HuH-7 (cell line): ENCODE measurements at places on chromosomes 2 and 18.

DNA sequence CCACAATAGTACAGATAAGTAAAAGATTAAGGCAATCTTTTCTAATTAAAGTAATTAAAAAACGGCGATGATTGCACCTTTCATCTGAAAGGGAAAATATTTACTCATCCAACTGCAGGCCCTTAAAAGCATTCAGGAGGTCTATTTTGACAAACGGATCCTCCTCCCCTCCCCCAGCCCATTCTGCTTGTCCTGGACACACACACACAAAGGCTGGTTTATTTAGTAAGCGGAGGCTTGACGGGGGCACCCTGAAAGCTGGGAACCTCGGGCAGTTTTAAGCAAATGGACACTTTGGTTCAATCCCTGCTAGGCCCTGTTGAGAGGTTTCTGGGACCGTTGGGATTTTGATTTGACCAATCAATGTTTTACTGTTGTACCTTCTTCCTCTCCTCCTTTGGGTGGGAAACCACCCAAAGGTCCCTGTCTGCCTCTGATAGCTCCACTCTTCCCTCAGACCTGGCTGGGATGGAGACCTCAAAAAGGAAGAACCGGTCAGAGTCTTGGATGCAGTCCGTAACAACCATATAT lies 135.8 kb upstream of the HAAO start:
- no peak for DNase-seq

DNA sequence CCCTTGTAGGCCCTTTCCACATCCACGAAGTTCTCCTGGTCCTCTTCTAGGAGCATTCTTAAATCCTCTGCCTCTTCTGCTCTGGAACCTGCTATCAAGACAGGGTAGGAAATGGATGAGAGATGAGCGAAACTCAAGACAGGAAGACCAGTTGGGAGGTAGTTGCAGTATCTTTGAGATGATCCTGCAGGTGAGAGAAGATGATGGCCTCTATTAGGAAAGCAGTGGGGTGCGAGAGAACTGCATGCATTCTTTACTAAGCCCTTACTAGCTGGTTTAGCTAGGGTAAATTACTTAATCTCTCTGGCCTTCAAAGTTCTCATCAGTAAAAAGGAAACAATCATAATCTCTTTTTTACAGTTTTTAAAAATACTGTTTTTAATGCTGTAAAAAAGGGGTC lies 47.0 kb downstream of the VSNL1 start:
- DNase-seq: no peak

GRCh38 chr2:5111581-5111980 lies 580.6 kb upstream of the SOX11 start:
- no peak for DNase-seq

- DNase-seq: no peak
Observed at GRCh38 chr2:19114754-19115231, 243.6 kb downstream of the OSR1 start.

GRCh38 chr18:45951016-45951714 lies 16.0 kb downstream of the EPG5 start:
- no peak for DNase-seq

DNA sequence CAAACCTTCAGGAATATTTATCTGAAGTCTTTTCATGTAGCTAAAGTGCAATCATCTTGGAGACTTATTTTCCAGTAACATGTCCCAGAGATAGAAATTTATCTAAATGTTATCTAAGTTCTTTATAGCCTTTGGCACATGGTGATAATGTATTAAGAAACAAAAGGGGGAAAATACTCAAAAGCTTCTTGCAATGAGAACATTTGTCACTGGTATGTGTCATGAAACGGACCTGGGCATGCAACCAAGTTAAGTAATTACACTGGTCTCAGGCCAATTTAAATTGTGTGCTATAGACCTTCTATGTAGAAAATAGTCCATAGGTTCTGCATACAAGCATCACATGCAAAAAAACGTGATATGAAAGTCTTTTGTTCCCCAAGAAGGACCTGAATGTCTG lies 136.2 kb downstream of the SLC8A1 start:
- no peak for DNase-seq

GRCh38 chr2:239871481-239872435 lies 153.4 kb downstream of the NDUFA10 start:
- DNase-seq: no peak

DNA sequence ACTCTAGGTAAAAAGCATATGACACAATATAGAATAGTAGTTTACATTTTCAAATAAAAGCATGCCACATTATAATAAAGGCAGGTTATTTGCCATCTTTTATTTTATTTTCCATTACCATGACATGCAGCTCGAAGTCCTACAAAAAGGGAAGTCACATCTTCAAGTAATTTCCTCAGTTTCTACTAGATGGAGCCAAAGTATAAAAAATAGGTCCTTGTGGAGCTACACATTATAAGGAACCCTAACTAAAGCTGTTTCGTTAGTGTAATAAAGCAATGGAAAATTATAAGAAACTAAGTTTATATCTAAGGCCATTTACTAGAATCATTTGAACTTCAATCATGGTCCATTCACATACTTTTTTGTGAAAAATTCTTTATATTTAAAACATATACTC lies 674.5 kb downstream of the KCNJ3 start:
- DNase-seq: no peak

DNA sequence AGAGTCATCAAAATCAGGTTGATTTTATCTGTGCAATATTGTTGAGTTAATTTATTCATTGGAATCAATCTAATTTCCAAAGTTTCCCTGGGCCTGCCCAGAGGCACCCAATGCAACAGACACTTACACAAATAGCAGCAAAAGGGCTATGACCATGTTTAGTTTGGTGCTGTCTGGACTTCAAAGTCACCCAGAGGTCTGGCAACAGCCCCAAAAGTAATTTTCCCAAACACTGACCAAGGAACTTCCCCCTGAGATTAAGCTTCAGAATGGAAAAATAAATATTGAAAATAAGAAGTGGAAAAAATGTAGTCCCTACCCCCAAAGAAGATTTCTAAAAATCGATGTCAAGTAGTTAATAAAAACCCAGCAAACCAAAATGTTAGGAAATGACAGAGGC lies 70.9 kb upstream of the RNF152 start:
- DNase-seq: no peak

- DNase-seq: no peak
Observed at GRCh38 chr2:191560411-191560980, 117.4 kb upstream of the NABP1 start.

- DNase-seq: no peak
Observed at GRCh38 chr2:54370405-54371104, 85.6 kb upstream of the SPTBN1 start.

GRCh38 chr18:42459873-42460272 lies 504.8 kb downstream of the PIK3C3 start:
- DNase-seq: no peak

DNA sequence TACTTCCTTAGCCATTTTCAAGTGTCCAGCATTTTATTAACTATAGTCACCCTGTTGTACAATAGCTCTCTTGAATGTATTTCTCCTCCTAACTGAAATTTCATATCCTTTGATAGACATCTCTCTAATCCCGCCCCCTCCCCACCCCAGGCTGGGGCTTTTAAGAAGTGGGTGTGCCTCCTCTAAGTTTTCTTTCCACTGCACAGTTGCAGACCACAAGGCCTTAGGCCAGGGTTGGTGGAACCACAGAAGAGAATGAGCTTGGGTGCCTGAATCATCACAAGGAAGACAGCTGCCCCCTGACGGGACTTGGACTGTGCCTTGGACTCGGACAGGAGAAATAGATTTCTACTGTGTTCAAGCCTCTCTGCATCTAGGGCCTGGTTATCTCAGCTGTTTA lies 193.4 kb downstream of the HAUS1 start:
- DNase-seq: no peak

- no peak for DNase-seq
Observed at GRCh38 chr2:33599943-33600192, 769 bp upstream of the FAM98A start.

GRCh38 chr18:48607056-48607984 lies 68.5 kb downstream of the CTIF start:
- DNase-seq: no peak

DNA sequence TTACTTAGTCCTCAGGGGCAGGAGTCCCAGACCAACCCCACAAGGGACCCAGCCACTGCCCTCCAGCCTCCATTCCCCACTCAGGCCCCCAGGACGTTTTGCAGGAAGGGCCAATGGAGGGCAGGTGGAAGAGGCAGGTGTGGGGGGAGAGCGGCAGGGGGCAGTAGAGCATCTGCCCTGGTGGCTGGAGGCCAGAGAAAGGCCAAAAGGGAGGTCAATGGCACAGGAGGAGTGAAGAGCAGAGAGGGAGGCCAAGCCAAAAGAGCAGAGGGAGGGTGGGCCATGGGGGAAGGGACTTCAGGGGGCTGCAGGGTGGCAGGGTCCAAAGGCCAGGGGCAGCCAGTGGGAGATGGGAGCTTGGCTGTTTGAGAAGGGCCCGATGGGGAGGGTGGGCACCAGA lies 17.3 kb upstream of the GPR55 start:
- DNase-seq: peak; percentile 62

DNA sequence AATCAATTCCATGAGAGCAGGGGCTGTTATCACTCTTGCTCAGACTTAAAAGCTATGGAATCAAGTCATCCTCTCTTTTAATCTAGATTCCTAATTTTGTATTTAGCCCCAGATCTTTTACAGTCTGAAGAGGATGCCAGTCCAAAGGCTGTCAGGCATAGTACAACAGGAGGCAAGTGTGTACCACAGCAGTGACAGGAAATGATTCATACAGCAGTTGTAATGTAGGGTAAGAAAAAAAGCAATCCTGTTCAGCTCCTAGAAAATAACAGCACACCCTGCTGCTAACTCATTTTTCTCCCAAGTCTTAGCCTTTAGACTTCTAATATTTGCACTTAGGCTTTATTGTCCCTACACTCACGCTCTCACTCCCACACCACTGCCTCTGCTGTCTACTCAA lies 127.8 kb upstream of the SYT4 start:
- no peak for DNase-seq

- DNase-seq: no peak
Observed at GRCh38 chr2:17756668-17757067, 2.7 kb downstream of the GEN1 start.

DNA sequence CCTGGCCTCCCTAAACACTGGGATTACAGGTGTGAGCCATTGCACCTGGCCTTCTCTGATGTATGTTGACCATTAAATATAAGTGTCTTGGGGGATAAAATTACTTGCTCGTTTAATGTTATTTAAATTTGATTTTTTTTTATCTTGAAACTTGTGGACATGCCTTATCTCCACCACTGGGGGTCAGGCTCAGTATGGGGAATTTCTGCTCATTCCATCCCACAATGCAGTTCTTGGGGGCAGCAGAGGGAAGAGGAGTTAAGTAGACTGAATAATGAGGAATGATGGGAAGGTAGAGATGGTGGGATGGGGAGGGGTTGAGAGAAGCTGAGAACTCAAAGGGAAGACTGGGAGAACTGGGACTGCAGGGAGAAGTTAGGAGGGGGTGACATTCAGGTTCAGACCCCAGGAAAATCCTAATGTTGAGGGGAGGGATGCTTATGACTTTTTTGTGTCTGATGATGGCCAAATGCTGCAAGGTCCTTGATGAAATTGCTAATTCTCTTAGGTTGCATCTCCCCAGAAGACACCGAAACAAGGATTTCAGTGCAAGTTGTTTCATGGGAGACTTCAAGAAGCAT lies 174.2 kb downstream of the MIB1 start:
- DNase-seq: peak; percentile 56

GRCh38 chr2:172847188-172847587 lies 111.5 kb downstream of the RAPGEF4 start:
- no peak for DNase-seq

- no peak for DNase-seq
Observed at GRCh38 chr18:58865701-58866065, 1.0 kb downstream of the ZNF532 start.

DNA sequence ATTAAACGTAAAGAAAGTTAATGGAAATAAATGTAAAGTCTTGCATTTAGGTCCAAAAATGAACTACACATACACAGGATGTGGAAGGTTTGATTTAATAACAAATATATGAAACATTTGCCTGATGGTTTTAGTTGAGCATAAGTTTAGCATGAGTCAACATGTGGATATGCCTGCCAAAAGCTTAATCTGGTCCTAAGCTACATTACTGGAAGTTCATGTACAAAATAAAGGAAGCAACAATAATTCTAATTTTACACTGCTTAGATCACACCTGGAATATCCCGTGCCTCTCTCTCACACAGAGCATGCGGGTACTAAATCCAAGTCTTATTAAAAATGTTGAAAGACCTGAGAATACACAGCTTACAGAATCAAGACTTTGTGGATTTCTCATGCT lies 276.5 kb upstream of the NRP2 start:
- no peak for DNase-seq

GRCh38 chr2:223494496-223494895 lies 107.7 kb downstream of the SCG2 start:
- no peak for DNase-seq

GRCh38 chr2:209073151-209073550 lies 350.7 kb upstream of the MAP2 start:
- DNase-seq: no peak

DNA sequence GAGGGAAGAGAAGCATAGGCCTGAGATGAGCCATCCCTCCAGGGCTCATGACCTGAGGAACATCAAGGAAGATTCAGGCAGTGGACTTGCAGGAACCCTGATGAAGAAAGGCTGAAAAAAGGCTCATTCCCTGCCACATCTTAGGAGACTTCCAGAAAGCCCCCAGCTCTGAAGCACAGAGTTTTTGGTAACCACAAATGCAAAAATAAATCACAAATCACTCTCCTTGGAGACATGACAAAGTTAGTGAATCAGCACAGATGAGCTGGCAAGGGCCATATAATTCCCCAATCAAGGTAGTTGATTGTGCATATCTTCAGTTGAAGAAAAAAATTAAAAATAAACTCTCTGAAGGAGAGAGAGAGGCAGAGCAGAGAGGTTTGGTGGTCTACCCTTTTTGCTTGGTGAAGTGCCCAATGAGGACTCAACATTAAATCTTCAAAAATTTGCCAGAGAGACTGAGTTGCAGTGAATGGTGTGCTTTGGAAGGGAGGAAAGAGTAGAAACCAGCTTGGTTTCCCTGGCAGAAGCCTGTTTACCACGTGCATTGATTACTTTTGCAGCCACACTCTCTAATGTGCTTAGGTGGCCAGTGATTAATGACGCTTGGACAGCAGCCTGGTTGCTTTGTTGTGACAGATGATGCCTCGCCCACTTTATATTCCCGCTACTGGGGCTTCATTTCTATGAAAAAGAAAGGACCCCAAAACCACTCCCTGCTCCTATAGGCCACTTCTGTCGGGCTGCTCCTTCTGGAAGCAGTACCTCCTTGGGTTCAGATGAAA lies 257.4 kb upstream of the SLC14A2 start:
- no peak for DNase-seq

DNA sequence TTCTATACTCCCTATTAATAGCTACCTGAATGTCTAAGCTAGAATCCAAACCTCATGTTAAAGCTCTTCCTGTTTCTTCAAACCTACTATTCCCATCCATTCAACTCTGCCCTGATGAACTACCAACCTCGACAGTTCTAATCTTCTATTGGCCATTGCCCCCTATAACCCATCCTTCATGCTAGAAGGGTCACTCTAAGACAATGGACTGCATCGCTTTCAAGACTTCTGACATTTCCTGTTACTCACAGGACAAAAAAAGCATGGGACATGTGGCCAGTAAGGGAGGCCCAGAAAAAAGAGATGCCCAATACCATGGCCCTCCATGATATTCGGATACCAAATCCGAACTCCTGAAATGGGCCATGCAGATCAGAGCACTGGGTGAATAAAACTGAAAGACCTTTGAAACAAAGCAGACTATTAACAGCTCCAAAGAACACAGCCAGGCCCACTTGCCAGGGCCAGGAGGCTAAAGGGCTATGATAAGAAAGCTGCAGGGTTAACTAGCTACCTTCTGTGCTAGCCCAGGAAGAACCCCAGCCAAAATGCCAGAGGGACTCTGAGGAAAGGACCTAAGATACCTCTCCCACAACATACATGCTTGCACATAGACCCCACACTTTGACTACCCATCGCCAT lies 4.5 kb downstream of the B4GALT6 start:
- no peak for DNase-seq
